Retina (tissue), 1 donor: ENCODE measurements at places on chromosomes 2 and 18.

GRCh38 chr2:238897911-238898311 lies 50.0 kb downstream of the TWIST2 start:
- DNase-seq = no peak

DNA sequence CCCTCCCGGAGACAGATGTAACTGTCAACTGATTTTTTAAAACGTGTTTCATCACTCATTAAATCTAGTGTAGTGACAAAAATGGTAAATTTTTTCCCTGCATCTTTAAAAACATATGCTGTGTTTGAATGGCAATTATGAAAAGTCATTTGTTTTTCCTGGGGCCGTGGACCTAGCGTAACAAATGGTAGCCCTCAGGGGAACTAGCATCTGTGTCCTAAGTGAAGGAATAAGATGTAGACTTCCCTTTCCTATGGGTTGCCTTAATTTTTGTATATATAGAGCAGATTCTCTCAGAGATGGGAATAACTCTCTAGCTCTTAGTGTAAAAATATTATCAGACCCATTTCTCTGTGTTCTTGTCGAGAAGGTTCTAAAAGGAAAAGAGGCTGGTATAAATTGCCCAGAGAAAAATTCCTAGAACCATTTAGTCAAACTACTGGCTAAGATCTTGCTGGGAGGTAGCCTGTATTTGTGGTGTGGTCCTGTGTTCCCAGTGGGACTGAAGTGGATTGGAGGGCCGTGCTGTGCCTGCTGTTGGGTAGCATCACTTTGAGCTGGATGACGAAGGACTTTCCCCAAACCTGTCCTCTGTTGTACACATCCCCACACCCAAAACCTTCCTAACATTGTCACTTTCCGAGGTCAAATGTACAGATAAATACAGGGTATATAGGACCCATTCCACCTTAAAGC lies 85.8 kb downstream of the LIMS1 start:
- DNase-seq = no peak

- no peak for DNase-seq
Measured at GRCh38 chr2:35510636-35511035, 844.9 kb upstream of the CRIM1 start.

- no peak for DNase-seq
Measured at GRCh38 chr2:142734231-142734630, 143.2 kb upstream of the KYNU start.

GRCh38 chr2:177155631-177156030 lies 57.0 kb upstream of the HNRNPA3 start:
- no peak for DNase-seq

- DNase-seq = no peak
Measured at GRCh38 chr2:120238728-120239487, 13.7 kb upstream of the RALB start.

- no peak for DNase-seq
Measured at GRCh38 chr18:58336605-58337004, 292.3 kb downstream of the ALPK2 start.
